Stimulated activated CD4-positive, alpha-beta T cell treated with anti-CD3 and anti-CD28 coated beads, Interleukin-4, amount 100 ng/mL, for 48 hours (primary cell): ENCODE measurements at places on chromosomes 12 and 14.

DNA sequence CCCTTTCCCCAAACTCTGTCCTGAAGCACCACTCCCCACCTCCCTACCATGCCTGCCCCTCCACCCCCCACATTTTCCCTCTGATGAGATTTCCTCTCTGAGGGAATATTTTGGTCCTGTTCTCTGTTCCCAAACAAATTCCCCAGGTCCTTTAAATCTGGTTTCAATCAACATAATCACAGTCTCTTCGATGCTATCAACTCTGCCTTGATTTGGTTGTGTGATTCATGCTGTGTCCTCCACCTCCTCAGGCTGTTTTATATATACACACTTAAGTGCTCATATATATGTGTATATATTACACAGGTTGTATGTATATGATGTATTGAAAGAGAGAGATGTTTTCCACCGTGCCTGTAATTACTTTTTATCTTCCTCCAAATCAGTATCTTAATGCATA lies 36.0 kb downstream of the NTF3 start:
- no peak for DNase-seq

GRCh38 chr14:105927096-105928060 lies 401.0 kb downstream of the TMEM121 start:
- DNase-seq: no peak

DNA sequence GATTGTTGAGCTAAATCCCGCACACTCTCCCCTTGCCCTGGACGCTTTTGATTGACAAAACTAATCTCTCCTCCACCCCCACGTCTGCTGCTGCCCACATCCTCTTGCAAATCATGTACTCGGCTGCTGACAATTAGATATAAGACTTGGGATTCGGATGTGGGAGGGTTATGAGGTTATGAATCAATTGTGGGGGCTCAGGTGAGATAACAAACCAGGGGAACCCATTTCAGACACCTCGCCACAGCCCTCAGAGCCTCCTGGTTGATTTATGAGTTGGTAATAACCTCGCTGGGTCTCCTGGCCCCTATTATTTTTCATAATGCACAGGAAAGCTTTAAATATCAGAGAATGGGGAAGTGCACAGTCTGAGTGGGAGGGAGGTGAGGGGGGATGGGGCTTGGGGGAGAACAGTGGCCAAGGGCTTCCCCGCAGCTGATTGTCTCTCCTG lies 449.9 kb downstream of the DPF3 start:
- DNase-seq: no peak

- DNase-seq: no peak
Measured at GRCh38 chr14:65003394-65003793, 16.7 kb downstream of the FNTB start.

DNA sequence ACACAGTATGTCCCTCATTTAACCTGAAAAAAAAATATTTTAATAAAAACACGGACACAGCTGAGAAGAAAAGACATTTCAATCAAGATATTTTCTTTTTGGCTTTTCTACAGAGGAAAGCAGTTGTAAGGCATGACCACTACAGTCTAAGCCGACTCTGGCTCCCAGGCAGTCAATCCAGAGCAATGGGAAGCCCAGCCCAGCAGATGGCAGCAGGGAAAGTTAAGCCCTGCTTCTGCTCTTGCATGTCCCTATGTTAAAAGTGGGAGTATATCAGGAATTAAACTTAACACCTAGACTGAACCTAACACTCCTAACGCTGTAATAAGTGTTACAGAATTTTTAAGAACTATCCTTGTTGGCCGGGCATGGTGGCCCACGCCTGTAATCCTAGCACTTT lies 19.5 kb upstream of the HAL start:
- DNase-seq: no peak

DNA sequence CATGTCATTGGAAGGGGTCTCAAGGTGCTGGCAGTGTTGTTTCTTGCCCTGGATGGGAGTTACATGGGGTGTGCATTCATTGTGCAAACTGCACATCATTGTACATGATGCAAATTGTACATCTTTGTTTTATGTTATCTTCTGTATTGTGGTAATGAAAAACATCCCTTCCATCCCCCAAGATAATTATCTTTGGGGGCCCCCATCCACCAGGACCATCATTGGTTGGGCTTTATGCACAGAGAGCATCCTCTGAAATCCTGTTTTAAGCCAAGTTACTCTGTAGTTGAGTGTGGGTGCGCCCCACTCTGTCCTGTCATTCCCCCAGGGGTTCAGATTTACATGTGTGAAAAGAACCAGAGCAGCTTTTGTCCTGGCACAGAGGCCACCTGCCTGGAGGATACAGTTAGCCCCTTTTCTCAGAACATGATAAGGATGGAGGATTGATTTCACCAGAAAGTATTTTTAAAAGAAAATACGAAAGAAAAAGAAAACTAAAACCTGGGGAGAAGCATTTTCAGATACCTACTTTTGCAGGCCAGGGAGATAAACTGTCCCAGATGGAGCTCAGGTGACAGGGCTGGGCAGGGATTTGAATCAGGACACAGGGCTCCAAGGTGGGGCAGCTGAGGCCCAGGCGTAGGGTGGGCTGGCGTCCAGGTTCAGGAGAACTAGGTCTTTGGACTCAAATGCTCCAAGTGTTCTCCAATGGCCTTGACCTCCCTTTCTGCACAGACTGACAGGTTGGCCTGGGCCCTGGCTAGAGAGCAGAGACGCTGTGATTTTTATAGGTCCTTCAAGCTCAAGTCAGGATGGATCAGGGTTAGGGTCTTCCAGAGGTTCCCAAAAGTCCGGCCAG lies 17.2 kb downstream of the WSCD2 start:
- no peak for DNase-seq

DNA sequence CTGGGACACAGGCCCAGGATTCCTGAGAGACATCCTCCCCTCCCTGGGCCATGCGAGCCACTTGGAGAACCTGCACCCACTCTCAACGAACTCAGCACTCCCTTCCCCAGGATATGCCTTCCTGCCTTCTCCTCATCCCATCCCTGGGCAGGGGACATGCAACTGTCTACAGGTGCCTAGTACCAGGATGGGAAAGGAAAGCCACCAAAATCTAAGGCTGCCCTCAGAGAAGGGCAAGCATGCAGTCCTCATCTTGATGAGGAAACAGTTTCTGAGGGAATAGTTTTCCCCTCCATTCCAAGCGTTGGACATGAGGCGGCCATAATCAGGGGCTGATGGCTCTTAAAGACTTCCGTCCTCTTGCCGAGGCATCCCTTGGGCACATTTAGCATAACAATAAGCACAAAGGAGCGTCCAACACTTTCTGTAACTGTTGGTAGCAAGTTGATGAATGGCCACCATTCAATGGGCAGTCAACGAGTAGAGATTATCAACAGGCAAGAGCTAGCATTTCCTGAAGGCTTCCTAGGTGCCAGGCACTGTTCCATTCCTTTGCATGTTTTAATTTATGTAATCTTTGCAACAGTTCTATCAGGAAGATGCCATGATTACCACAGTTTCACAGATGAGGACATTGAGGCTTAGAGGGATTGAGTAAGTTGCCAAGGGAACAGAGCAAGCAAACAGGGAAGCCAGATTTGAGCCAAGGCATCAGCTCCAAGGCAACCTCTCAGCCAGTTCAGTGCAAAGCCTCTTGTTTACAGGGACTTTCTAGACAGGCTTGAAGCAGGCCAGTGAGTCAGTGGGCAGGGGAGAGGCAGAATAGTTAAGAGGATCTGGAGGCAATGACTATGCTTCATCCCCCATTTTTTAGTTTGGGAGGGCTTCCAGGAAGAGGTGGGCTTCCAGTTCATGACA lies 105.1 kb downstream of the SINHCAF start:
- DNase-seq: no peak

GRCh38 chr14:54509546-54510501 lies at the start of gene CGRRF1:
TSS of gene CGRRF1 (plus strand) at chr14:54509906. CDS start at chr14:54509960, 54 bp downstream.
- peak; percentile 97 for DNase-seq
